Forelimb muscle (tissue), 1 donor: ENCODE measurements at places on chromosomes 5 and 9.
A peak's percentile ranks its signal among the peaks of the same experiment; 100 is the strongest.

- peak; percentile 60 for DNase-seq
These were observed 206.6 kb upstream of the RFX3 start for GRCh38 chr9:3732077-3733038.

GRCh38 chr5:37867654-37868053 lies 27.8 kb upstream of the GDNF start:
- DNase-seq, result no peak

- DNase-seq, result no peak
These were observed 12.8 kb downstream of the SCAMP1 start for GRCh38 chr5:78373231-78373630.

GRCh38 chr5:80346055-80346454 lies 26.3 kb downstream of the SPZ1 start:
- DNase-seq, result no peak

GRCh38 chr9:134276453-134277245 lies 49.6 kb upstream of the RXRA start:
- DNase-seq, result no peak

DNA sequence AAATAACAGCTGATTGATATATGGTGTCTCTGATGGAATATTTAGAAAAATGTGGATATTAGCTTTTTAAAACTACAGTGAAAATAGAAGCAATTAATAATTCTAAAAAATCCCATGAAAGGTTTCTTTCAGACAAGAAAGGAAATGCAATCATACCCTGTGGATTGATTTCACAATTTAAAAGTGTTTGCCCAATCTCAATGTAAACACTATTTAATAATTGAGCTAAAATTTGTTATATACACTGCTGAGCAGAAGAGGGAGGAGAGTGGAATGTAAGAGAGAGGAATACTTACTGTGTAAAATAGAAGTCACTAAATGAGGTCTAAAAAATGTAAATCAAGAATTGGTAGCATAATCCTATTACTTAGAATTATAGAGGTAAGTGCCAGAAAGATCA lies 76.9 kb downstream of the FEM1C start:
- no peak for DNase-seq

DNA sequence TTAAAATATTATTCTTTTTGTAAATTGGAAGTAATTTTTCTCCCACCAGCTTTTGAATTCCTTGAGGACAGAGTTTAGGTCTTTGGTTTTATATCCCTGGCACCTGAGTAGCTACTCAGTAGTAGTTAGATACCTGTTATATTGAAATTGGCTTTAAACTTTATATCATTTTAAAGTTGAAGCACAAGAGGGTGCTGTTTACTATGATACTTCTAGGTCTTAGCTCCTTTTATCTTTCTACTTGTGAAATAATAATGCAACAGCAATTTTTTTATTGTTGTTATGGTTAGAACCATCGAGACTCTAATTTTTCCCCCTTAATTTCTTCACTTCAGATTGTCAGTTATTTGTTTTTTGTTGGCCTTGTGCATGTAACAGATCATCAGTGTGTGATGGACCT lies 46.3 kb downstream of the AP3S1 start:
- DNase-seq, result peak; percentile 6

DNA sequence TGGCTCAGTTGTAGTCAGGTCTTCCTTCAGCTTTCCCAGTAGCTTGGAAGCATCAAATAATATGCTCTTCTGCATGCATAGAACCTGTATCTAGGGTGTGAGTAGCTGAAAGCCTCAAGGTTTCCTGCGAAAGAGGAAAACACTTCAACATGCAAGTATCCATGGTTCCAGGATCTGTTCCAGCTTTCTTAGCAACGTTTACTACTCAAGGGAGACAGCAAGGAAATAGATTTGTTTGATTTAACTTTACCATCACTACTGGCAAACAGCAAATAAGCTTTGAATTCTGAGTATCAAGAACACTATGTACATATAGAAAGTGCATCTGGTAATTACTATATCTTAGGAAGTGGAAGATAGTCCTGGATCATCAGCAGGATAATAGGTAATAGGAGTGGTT lies 341.0 kb downstream of the PRR16 start:
- DNase-seq, result no peak

DNA sequence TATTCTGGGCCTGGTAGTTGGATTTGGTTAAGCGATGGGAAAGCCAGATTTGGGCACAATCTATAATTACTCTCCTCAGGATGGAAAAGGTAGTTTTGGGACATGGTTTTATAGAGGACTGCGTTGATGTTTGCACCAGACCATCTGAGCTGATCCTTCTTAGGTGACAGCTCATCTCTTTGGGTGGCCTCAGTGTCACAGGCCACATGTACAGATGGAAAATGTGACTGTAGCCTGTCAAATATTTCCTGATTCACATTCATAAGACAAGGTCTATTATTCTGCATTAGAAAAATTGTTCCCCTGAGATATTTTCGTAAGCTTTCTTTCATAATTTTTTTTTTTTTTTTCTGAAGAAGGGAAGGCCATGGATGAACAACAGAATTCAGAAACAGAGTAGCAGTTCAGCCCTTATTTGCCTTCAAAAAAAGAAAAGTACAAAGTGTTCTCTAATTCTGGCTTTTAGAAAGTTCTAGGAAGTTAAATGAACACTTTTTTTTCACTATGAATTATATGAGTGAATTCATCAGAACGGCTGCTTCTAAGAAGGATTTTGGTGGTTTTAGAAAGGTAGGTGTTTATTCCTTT lies 81.0 kb downstream of the NNT start:
- DNase-seq, result no peak

DNA sequence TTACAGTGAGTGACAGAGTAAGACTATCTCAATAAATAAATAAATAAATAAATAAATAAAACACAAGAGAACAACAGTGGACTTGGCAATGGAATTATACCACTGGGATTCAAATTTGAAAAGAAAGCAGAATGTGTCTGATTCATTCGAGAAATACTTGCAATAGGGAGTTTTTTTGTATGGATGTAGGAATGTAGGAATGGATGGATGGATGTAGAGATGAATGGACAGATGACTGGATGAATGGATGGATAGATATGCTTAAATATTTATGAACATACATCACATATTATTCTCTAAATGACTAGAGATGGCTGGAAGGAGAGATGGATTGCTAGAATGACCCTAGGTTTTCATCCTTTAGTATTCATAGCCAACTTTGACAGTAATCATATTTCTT lies 22.0 kb upstream of the CEMIP2 start:
- DNase-seq, result no peak

- DNase-seq, result no peak
These were observed 279.6 kb downstream of the GABRB2 start for GRCh38 chr5:161266954-161267353.

DNA sequence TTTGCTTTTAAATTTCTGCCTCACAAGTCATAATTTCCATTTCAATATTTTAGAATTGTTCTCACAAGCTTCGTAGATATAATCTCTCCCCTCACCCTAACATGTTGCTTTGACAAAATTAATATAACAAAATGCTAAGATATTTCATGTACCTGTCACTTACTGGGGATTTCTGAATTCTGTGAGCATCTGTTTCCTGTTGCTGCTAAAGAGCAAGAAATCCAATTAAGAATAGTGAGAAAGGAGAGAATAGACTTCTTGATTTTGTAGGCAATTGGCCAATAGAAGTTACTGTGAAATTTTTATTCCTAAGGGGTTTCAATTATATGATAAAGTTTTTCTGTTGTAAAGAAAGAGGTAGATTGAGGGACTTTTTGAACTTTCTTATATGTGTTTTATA lies 796.5 kb upstream of the ARRDC3 start:
- DNase-seq, result no peak
